ENCODE measurements at places on chromosomes 3 and 15.

DNA sequence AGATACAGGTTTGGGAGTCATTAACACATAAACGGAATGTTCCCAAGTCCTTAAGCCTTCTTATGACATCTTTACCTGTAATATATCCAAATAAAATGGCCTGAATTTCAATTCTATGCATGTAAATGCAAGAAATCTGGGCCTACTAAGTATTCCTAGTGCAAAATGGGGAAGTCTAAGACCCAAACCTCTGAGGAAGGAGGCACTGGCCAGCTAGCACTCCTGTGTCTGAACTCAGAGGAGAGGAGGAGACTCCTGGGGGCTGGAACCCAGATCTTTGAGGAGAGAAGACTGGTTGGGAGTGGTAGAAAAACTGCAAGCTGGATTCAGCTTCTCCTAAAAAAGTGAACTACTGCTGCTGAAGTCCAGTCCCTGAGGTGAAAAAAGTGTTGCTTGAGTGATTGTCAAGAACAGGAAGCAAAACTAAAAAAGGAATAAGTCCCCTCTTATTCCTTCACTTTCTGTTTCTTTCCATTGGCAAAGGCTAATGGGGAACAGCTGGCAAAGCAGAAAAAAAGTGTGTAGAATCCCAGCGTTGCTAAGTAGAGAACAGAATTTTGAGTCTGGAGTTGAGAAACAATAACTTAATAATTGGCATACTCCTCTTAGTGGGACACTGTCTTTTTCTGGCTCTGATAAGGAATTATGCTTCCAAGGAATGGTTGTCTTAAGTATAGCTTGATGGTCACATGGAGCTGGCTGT is 54.8 kb upstream of the ATP2C1 start:
- DNase-seq, result no peak

DNA sequence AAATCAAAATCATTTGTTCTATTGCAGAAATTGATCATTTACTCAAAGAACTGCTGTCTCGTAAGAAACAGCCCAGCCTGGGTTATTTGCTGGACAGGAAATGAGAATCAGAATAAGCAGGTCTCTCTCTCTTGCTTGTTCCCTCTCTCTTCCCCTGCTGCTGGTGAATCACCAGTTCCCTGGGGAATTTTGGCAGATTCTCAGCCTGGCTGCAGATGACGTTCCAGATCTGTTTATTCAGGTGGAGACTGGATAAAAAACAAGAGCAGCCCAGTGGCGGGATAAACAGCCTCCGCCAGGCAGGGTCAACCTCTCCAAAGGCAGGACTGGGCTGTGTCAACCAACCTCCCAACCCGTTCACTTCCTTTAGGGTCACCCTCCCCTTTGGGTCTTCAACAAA is 72.1 kb downstream of the LRIG1 start:
- no peak for DNase-seq

DNA sequence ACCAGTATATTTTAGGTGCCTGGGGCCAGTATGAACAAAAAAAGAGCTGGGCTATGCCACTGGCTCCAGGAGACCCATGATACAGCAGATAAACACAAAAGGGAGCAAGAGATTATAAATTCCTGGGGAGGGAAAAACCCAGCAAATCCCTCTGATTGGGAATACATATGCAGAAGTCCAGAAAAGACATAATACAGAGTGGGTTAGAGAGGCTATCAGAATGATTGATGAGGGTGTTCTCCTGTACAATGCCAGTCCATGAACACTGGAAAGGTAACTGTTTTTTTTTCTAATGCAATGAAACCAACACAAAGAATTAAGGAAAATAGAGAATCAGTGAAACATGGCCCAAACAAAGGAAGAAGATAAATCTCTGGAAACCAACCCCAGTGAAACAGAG is 5.4 kb upstream of the VPS39 start:
- DNase-seq, result no peak

GRCh38 chr15:54810031-54810430 is 386.7 kb downstream of the RSL24D1 start:
- DNase-seq, result no peak

DNA sequence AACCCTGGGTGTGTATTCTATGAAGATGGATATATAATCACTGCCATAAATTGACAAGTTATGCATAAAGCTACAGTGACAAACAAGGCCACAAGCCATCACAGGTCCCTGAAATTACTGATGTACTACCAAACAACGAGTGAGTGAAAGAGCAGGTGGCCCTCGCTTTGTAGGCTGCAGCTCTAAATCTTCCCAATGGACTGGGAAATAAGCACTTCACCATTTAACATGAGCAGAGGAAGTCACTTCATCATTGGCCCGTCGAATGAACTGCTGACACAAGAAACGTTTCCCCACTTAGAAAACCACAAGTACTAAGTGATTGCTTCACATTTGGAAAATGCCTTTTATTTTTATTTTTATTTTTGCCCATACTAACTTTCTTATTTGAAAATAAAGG is 218.0 kb downstream of the ZNF385D start:
- DNase-seq, result no peak

DNA sequence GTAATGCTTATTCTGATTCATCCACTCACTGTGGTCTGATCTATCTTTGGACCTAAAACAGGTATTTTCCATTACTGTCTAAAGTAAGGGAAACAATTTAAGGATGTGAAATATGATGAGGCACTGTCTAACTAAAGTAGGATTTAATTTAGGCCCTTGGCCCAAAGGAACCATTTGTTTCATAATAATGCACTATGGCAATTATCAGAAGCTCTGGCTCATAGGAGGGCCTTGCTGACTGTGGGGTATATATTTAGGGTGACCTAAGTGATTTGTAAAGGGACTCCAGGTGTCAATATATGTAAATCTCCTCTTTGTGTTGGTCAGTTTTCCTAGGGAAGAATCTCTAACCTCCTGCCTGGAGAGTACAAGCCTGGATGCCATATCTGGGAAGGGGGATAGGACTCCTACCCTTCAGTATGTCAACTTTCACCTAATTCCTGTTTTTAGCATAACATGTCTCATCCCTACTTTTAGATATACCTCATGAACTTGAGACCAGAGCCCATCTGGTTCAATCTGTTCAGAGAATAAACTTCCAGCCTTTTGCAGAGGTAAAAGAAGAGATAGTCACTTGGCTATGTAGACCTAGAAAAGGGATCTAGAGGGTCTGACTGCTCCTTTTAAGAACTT is 20.1 kb downstream of the DET1 start:
- no peak for DNase-seq

- DNase-seq, result no peak
Observed at GRCh38 chr3:4712109-4712508, 219.0 kb downstream of the ITPR1 start.

DNA sequence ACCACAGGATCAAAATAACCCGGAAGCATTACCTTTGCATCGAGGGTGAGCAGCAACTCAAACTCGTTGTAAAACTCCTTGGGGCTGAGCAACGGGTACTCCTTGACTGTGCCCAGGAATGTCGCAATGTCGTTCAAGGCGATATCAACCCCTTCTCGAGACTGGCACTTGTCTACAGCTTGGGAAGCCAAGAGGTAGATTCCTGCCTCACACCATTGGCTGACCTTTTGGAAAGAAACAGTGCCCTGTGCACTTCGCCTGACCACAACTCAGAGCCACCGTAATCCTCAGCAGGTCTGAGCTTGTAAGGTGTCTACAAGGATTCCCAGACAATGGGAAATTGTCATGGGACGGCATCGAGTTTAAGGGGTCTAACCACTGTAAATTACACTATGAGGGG is 43.9 kb downstream of the B3GNT5 start:
- no peak for DNase-seq

DNA sequence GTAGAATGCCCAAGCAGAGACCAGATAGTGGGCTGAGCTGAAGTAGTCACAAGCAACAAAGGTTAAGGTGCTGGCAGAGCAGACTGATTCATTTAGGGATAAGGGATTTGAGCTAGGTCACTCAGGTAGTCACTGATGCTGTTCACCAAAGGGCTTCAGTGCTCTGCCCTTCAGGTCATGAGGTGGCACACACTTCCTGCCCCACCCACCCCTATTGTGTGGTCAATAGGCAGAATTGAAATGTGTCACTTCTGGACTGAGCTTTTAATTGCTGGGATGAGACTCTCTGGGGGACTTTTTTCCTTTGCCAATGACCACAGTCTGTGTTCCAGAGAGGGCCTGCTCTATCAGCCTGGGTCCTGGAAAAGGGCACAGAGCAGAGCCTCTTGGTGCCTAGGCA is 2.9 kb upstream of the DIS3L start:
- DNase-seq, result peak; percentile 41

GRCh38 chr15:98949624-98950023 is 58.0 kb downstream of the PGPEP1L start:
- no peak for DNase-seq

DNA sequence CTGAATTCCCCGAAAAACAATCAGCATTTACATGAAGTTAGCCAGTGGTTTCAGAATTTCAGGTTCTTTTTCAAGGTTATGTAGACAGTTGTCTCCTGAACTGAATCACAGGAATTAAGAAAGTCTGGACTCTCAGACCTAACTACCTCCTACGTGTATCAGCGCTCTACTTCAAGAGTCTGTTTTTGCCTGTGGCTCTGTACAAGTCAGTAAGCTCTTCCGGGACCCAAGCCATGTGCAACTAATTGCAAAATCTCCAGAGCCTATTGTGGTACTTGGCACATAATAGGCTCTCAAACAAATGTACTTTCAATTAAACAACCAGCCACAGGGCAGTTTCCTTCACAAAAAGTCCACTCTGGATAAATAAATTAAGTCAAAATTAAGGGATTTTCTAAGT is 414.2 kb downstream of the PDCD6IP start:
- DNase-seq, result no peak

DNA sequence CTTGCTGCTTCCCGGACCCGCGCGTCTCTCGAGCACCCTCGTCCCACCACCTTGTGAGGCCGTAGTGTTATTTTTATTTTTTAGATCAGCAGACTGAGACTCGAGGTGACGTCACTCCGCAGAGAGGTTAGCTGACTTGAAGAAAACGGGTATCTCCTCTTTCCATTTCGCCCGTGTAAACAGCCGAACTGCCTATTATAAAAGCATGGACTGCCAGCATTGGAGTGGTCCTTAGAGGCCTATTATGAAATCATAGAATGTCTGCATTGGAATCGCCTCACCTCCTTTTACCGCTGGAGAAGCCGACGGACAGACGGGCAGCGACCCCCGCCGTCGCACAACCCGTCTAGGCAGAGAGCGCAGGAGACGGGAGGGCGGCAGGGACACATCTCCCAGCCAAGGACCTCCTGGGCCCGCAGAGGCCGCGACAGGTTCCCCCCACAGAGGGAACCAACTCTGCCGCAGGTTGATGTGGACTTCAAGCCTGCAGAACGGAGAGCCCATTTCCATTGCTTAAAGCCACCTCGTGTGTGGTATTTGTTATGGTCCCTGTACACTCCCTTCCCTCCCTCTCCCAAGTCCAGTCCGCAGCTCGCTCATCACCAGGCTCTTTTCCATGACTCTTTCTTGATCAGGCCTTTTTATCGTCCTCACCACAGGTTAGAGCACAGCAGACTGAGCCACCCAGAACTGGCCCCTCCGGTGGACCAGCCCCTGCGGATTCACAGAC is 540 bp upstream of the PPP1R2 start:
- DNase-seq, result no peak

- peak; percentile 33 for DNase-seq
Observed at GRCh38 chr15:44427756-44428724, 611 bp downstream of the CTDSPL2 start.

DNA sequence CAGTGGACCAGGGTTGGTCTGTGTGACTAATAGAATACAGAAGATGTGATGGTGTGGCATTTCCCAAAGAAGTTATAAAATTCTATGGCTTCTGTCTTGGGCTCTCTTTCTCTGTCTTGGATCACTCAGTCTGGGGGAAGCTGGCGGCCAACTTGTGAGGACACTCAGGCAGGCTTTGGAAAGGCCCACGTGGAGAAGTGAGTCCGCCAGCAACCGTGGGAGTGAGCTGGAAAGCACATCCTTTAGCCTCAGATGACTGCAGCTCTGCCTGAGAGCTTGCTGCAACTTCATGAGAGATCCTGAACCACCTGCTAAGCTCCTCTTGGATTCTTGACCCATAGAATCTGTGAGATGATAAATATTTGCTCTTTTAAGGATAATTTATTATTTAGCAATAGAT is 72.0 kb upstream of the RASGRP1 start:
- no peak for DNase-seq

DNA sequence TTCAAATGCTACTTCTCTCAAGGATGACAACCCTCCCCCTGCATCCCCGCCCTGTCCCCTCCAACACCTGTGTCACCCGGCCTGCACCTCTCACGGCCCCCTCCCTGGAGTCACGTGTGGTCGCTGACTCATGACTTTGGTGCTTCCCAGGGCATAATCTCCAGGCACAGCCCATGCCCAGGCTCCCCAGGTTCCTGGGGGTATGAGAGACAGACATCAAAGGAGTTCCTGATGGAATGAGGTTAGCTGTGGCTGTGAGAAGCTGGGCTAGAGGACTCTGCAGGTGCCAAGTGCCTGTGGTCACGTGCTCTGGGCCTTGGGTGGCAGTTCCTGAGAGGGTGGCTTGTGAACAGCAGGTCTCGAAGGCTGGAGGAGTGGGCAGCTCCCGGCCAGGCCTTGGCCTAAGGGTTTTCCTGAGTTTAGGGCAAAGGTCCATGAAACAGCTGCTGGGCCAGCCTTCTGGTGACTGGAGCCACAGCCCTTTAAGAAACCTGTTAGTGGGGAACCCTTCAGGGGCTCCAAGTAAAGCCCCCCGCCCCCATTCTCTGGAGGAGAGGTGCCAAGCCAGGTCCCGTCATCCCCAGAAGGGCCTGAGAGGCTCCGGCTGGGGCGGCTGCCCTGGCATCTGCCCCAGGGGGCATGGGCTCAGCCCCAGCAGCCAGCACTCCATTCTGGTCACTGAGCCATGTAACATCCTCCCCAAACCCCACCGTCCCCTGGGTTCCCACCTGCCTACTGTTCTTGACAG is 230.0 kb downstream of the XXYLT1 start:
- DNase-seq, result no peak

GRCh38 chr15:43347114-43347513 is 16.7 kb upstream of the LCMT2 start:
- DNase-seq, result no peak

- DNase-seq, result no peak
Observed at GRCh38 chr15:78365917-78366316, 25.8 kb downstream of the CRABP1 start.

GRCh38 chr3:127768346-127769008 is 53.8 kb downstream of the MGLL start:
- peak; percentile 5 for DNase-seq

GRCh38 chr15:83378921-83379578 is 68.1 kb upstream of the SH3GL3 start:
- DNase-seq, result no peak

DNA sequence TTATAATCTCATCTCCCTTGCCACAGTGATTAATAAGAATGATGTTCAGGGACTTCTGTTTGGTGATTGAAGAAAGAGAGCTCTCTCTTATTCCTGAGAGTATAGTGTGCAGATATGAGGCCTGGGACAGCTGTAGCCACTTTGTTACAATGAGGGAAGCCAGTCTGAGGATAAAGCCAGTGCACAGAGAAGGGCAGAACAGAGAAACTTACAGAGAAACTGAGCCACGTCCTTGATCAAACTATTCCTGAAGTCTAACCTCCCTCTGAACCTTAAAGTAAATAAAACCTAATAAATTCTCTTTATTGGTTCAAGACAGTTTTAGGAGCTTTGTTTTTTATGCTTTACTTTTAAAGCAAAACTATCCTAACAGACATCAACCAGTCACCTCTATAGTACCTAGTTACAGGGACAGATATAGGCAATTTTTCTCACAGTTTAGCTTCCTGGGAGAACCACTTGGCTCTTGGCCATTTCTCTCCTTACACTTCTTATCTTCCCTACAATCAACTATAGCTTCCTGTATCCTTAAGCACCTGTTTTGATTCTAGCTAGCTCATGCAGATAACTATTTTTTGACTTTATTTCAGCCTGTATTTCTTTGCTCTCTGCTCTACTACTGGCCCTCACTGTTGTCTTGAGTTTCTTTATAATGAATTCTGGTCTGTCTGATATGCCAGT is 284.4 kb downstream of the SHQ1 start:
- DNase-seq, result no peak
